ENCODE measurements at places on chromosomes 7 and 10. TPM values are rescaled to one million over a fixed set of nuclear protein-coding genes. Genes with fewer than 3 reads are reported as not detected.

GRCh38 chr7:976901-977325 is 1.6 kb upstream of the COX19 start:
- no peak for DNase-seq

CXCL12 gene
- total RNA-seq = 0.91 TPM

- DNase-seq = peak; percentile 86
These were observed 3.4 kb downstream of the EVX1 start for GRCh38 chr7:27245798-27246691.

MMRN2 gene
- 0.80 TPM for total RNA-seq

DNA sequence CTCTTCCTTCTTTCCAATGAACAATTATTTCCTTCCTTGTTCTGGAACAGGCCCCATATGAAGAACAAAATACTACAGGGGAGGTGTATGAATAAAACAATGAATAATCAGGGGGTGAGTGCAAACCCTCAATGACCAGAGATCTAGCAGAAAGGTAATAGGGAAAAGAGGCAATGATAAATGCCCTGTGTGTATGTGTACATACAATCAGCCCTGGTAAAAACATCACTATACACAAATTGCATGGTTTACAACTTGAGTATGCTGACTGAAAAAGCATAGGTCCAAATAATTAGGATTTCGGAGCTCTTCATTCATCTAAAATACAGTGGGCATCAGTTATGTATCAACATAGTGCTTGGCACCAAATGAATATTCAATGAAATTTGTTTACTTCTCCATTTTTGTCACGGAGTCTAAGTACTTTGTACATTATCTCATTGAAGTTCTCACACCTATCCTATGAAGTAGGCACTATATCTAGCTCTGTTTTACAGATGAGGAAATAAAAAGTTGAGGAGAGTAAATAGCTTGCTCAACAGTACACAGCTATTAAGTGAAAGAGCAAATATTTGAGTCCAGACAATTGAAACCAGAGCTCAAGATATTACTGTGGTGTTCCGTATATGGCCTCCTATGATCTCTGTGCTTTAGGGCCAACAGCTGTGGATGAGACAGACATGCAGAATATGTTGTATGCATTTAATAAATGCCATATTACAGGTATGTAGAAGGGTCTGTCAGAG is 1065.4 kb downstream of the SORCS3 start:
- no peak for DNase-seq

DNA sequence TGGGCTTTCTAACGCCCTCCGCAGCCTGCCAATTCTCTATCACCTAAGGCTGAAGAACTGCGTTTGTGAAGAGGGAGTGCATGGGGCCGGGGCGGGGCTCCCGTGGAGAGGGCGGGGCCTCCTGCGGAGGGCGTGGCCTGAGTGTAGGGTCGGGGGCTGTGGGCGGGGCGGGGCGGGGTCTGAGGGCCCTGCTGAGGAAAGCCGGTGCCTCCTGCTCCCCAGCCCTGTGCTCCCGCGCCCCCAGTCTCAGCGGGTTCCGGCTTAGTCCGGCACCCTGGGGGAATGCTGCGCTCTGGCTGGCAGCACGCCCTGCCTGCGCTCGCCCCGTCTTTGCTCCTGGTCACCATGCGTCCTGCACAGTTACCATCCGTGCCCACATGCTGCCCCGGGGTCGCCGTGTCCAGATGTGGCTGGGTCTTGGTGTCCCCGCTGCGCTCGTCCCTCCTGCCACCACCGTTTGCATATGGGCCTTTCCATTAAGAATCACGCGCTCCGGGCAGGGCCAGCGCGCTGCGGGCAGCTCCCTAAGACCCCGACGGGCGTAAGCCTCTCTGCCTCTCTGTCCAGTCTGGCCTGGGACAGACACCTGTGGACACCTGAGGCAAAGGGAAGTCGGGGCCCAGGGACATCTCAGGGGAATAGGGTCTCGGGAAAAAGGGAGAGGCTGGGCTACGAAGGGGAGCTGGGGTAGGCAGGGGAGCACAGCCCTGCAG is 144.0 kb upstream of the RET start:
- peak; percentile 96 for DNase-seq

DNA sequence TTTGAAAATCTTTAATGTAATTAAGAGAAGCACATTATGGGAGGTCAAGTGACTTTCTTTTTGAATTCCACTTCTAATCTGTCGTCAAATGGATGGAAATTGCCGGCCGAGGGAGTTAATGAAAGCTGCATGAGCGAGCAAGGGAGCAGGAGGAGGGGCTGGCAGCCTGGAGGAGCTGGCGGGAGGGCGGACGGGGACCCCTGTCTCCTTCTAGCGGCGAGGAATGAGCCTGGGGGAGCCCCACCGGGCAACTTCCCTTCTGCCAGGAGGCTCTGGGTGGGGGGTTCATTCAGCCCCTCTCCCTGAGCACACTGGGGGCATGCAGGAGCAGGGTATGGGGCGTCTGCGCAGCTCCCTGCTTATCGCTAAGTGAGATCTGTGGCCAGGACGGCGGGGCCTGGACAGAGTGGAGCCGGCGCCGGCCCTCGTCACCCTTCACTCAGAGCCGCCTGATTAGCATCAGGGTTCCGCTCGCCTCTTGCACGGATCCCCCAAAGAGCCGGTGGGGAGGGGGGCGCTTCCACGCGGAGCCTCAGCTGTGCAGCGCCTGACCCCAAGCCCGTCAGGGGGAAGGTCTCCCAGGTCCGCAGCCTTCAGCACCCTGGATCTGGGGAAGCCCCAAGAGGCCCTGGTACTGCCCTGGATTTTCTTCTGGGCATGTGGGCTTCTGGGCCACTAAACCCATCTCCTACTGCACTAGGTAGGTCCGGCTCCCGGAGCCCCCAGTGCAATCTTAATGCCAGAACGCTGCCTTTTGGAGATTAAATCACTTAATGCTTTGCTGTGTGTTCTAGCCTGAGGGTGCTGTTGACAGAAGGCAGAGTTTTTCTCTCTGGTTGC is 680.8 kb downstream of the LRMDA start:
- DNase-seq = peak; percentile 63

CDHR3 gene
- total RNA-seq = 8.1 TPM

DNA sequence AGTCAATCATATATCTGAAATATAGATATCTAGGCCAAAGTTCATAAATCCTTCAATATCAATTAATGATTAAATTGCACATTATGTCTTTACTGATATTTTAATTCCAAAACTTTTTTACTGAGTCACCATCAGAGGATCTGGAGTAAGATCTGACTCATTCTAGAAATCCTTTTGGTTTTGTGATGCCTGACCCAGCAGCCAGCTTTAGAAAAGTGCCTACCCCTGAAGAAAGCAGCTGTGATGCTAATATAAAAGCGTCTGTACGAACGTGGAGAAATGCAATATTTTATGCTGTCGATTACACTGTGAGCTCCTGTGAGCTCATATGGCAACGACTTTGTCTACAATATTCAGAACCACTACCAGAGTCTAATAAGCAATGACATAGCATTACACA is 142.5 kb upstream of the LRRTM3 start:
- no peak for DNase-seq

SEMA3C gene
- 0.09 TPM for total RNA-seq

MNX1 gene
- 21.6 TPM for total RNA-seq

DNA sequence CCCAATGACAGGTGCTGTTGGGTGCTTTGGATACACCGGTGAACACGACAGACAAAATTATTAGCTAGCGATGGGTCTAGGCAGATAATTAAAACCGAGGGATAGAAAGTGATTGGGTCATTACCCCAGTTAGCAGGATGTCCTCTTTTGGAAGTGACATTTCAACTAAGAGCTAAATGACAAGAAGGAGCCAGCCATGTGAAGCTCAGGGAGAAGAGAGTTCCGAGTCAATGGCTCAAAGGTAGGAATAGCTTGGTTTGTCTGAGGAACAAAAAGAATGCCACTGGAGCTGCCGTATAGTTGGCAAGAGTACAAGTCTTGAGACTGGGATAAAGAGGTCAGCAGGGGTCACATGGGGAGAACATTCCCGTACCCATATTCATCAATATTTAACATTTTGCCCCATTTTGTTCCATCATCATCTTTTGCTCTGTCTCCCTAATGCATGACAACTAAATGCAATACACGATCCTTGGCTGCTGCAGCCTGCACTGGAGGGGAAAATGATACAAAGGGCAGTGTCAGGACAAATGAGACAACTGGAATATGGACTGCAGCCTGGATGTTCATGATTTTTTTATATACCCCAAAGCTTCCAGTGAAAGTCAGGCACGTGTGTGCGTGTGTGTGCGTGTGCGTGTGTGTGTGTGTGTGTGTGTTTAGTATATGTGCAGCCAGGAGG is 115.7 kb downstream of the ICA1 start:
- DNase-seq = no peak

DNA sequence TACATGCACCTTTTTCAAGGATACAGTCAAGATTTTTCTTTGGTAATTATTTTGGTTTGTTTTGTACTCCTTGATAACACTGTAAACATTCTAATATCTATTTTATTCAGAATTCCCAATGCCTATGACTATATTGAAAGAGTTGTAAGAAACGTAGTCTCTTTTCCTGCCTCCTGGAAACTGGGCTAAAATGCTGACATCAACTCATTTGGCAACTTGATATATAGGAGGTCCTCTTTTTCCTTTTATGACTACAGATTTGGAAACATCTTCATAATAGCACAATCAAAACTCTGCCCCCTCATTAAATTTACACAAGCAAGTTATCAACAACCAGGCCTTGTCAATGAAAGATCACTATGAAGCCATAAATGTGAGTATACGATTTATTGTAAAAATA is 422.3 kb upstream of the PCDH15 start:
- no peak for DNase-seq

DNA sequence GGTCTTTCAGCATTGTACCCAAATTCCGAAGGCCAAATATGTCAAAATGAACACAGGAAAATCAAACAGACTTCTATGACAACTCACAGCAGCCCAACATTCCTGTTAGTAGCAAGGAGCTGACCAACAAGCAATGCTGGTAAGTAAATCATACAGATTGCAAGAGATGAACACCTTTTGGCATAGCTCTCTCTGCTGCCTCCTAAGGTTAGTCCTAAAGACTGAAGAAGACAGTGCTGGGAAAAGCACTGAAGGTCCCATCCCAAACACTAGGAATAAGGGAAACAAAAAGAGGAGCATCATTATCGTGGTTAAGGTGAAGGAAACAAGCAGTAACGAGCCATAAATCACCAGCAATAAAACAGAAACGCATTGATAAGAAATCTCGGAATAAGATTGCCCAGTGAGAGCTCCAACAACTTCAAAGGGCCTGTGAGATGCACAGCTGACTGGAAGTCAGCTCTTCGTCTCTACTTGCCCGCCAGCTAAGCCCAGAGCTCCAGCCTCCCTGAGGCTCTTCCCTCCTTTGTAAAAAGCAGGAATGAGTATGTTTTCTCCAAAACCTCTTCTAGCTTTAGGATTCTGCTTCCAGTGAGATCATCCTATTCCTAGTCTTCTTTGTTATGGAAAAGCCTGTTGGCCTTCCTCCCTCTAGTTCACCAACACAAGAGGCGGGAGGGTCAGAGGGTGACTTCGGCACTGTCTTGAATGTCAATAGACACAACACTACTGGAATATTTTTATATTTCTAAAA is 15.3 kb downstream of the NUDT5 start:
- peak; percentile 52 for DNase-seq

- DNase-seq = no peak
These were observed 557 bp upstream of the TAX1BP1 start for GRCh38 chr7:27739301-27739908.

DNA sequence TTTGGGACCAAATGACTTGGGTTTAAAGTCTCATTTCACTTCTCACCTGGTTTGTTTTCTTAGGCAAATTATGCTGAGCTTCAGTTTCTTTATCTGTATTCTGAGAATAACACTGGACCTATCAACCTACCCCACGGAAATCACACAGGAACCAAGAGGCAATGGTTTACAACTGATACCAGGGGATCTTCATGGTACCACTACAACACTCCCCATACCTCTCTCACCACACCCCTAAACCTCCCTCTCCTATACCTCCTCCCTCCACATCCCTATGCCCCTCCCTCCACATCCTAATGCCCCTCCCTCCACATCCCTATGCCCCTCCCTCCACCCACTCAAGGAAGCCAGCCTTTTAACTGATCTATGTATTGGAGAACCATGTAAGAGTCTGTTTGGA is 9.9 kb downstream of the FAM204A start:
- no peak for DNase-seq

- DNase-seq = no peak
These were observed 57.9 kb downstream of the PLPP4 start for GRCh38 chr10:120514959-120515358.

RPP38 gene
- total RNA-seq = 23.6 TPM

All from endodermal cell (in vitro differentiated cells).